T-helper 2 cell treated with Interferon-gamma antibody and Interleukin-4, amounts not matched to agents 100 ng/mL and 5 ng/mL, for 36 hours (primary cell): ENCODE measurements at places on chromosomes 1 and 21. TPM values are rescaled to one million over a fixed set of nuclear protein-coding genes. Genes with fewer than 3 reads are reported as not detected.

Gene PADI4
- total RNA-seq: 0.25 TPM in 1 of 2 replicates, not detected in the other

Gene NUDT4B
- total RNA-seq: 0.36 and 1.4 TPM in 2 replicates

Gene ACOT11
- 2.0 TPM in 2 replicates for total RNA-seq

Gene TMEM52
- 0.23 TPM in 1 of 2 replicates, not detected in the other for total RNA-seq

Gene LYPD8
- total RNA-seq: not detected in 2 replicates

Gene KIF2C
- total RNA-seq: 89.3 and 89.7 TPM in 2 replicates

Gene KCNN3
- 0.07 and 0.09 TPM in 2 replicates for total RNA-seq

Gene ARID1A
- 135 and 138 TPM in 2 replicates for total RNA-seq

Gene SYTL1
- total RNA-seq: 83.6 and 90.1 TPM in 2 replicates

Gene KLHDC7A
- not detected in 2 replicates for total RNA-seq

Gene CCDC18
- 24.7 and 29.6 TPM in 2 replicates for total RNA-seq

Gene KCNK2
- total RNA-seq: not detected in 2 replicates

Gene CA6
- total RNA-seq: 0.36 and 0.55 TPM in 2 replicates

Gene FCGR3B
- not detected in 2 replicates for total RNA-seq

Gene RAP1GAP
- total RNA-seq: 0.09 and 0.18 TPM in 2 replicates

Gene HCN3
- 2.9 and 3.8 TPM in 2 replicates for total RNA-seq

Gene L1TD1
- total RNA-seq: not detected in 2 replicates

Gene ARHGEF19
- total RNA-seq: 9.5 and 10.1 TPM in 2 replicates

Gene PLXNA2
- 0.39 and 0.89 TPM in 2 replicates for total RNA-seq

Gene CLCNKA
- total RNA-seq: not detected in 2 replicates

Gene MX2
- 30.3 and 31.1 TPM in 2 replicates for total RNA-seq

Gene PRR9
- not detected in 2 replicates for total RNA-seq

Gene SUSD4
- total RNA-seq: 1.7 and 2.4 TPM in 2 replicates

Gene NBPF3
- total RNA-seq: 4.5 and 5.1 TPM in 2 replicates

Gene OR2M4
- not detected in 2 replicates for total RNA-seq

Gene HFM1
- total RNA-seq: not detected in 2 replicates

Gene HMGCS2
- total RNA-seq: not detected in 2 replicates

Gene EVA1B
- 8.3 and 9.0 TPM in 2 replicates for total RNA-seq

Gene MYOC
- not detected in 2 replicates for total RNA-seq

Gene EDARADD
- total RNA-seq: 9.7 and 11.7 TPM in 2 replicates

Gene SERTAD4
- not detected in 2 replicates for total RNA-seq

Gene CRP
- total RNA-seq: not detected in 2 replicates

Gene GNAT2
- total RNA-seq: not detected in 2 replicates

Gene ASPM
- total RNA-seq: 65.6 and 67.0 TPM in 2 replicates

Gene GPR153
- 0.50 and 0.57 TPM in 2 replicates for total RNA-seq

Gene MAGI3
- 5.9 and 7.8 TPM in 2 replicates for total RNA-seq

Gene RAB13
- total RNA-seq: 1.5 and 1.7 TPM in 2 replicates

Gene AK5
- total RNA-seq: 0.61 and 1.7 TPM in 2 replicates

Gene NCMAP
- total RNA-seq: not detected in 2 replicates

Gene REN
- total RNA-seq: not detected in 2 replicates

Gene TEDDM1
- not detected in 2 replicates for total RNA-seq

Gene FCRL1
- total RNA-seq: 0.09 TPM in 1 of 2 replicates, not detected in the other

Gene MFSD2A
- 5.3 and 5.9 TPM in 2 replicates for total RNA-seq

Gene FMO2
- total RNA-seq: not detected in 2 replicates

Gene RXFP4
- total RNA-seq: 0.14 TPM in 2 replicates

Gene UBASH3A
- total RNA-seq: 84.2 and 93.0 TPM in 2 replicates

Gene IRF6
- not detected in 2 replicates for total RNA-seq

Gene F3
- 0.23 and 0.30 TPM in 2 replicates for total RNA-seq

Gene ATP1A2
- not detected in 2 replicates for total RNA-seq

Gene C4BPA
- total RNA-seq: not detected in 2 replicates

Gene ATP13A2
- total RNA-seq: 48.7 and 49.4 TPM in 2 replicates

Gene CRNN
- total RNA-seq: not detected in 2 replicates

Gene MINDY1
- total RNA-seq: 20.9 and 21.4 TPM in 2 replicates
